NCI-H2081 (cell line): ENCODE measurements at places on chromosomes 1 and 21.

DNA sequence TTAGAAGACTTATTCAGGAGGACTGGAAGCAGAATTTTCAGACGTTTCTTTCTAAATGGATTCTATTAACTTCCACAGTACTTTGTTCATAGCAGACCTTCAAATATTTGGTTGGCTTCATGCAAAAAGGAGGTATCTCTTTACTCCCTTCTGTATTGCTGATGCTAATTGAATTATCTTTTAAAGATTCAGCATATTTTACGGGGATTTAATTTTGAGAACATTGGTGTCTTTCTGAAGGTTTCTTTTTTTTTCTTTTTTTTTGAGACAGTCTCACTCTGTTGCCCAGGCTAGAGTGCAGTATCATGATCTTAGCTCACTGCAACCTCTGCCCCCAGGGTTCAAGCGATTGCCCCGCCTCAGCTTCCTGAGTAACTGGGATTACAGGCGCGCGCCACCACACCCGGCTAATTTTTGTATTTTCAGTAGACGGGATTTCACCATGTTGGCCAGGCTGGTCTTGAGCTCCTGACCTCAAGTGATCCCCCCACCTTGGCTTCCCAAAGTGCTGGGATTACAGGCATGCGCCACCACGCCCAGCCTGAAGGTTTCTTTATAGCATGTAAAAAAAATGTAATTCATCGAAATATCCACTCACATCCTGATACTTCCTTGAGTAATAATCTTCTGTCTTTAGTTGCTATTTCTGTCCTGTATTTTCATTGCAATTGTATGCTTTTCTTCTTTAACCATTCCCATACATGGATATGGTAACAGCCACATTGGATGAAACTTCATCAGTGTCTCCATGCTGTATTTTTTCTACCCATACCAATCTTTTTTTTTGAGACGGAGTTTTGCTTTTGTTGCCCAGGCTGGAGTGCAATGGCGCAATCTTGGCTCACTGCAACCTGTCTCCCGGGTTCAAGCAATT is 14.5 kb downstream of the CNST start:
- DNase-seq = no peak

- no peak for DNase-seq
These were observed 207.5 kb downstream of the SETD4 start for GRCh38 chr21:35852820-35853219.

GRCh38 chr1:88544195-88544594 is 139.9 kb upstream of the PKN2 start:
- DNase-seq = no peak

DNA sequence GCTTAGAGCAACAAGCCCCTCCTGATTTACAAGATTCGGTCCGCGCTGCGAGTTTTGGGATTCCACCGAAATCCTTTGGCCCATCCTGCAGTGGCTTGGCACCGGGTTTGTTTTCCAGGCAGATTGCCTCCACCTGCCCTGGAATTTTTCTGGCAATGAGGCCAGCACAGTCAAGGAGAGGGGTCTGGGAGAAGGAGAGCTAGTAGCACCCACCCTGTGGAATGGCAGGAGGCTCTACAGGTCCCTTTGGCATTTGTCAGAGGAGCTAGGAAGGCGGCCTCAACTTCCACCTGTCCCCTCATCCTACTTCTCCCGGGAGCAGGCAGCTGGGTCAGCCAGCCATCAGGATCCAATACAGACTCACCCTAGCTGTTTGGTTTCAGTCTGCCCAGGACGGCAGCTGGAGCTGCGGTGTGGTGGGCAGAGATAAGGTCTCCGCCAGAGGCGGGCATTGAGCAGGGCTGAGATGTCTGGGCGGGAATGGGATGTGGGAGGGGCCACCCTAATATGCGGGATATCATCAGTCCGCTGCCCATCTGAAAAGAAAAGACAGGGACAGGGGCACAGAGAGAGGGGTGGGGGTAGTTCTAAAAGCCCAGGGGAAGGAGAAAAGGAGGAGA is 37.8 kb upstream of the PRELP start:
- no peak for DNase-seq

- DNase-seq = no peak
These were observed 1.8 kb downstream of the AGL start for GRCh38 chr1:99851850-99852454.

GRCh38 chr1:81832573-81832972 is 31.8 kb downstream of the ADGRL2 start:
- DNase-seq = no peak

- DNase-seq = no peak
These were observed 572.1 kb downstream of the DPYD start for GRCh38 chr1:97348599-97349265.

- DNase-seq = peak; percentile 17
These were observed 5.7 kb upstream of the KCNE1 start for GRCh38 chr21:34517491-34518245.

DNA sequence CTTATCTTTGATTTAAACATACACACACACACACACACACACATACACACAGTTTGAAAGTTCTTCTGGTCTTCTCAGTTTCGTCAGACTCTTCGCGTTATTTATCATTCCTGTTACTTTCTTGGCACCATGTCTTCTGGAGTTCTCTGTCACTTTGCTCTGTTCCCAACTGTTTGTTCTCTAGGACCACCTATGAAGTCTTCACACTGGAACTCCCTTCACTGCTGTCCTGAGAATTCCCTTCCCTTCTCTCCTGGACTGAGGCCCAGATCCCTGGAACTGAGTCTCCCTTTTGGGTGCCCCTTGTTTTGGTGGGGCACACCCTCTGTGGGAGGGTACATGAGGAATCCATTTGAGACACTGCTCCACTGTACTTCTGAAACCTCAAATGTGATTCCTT is 30.5 kb downstream of the ALG14 start:
- no peak for DNase-seq

DNA sequence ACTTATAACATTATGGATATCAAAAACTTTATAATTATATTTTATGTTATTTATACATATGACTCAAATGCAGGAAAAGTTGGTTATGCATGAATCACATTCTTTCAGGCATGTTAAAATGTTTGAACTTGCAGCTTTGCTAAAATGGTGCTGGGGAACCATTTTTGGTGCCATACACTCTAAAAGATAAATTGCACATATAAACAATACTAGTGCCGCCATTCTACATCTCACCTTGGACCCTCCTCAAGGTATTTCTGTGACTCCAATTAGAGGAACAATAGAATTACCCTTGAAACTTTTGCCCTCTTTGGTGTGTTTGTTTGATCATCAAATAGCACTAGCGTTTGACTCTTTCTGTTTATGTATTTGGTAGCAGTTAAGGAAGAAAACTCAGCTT is 997 bp downstream of the PRKACB start:
- no peak for DNase-seq

- DNase-seq = no peak
These were observed 58.2 kb downstream of the HSPG2 start for GRCh38 chr1:21878840-21879478.

DNA sequence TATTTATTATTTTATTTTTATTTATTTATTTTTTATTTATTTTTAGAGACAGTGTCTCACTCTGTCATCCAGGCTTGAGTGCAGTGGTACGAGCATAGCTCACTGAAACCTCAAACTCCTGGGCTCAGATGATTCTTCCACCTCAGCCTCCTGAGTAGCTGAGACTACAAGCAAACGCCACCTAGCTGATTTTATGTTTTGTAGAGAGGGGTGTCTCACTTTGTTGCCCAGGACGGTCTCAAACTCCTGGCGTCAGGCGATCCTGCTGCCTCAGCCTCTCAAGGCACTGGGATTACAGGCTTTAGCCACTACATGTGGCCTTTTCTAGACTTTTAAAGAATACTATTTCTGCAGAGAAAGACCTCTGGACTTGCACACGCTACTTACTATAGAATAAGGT is 61.3 kb upstream of the C1orf53 start:
- DNase-seq = no peak

DNA sequence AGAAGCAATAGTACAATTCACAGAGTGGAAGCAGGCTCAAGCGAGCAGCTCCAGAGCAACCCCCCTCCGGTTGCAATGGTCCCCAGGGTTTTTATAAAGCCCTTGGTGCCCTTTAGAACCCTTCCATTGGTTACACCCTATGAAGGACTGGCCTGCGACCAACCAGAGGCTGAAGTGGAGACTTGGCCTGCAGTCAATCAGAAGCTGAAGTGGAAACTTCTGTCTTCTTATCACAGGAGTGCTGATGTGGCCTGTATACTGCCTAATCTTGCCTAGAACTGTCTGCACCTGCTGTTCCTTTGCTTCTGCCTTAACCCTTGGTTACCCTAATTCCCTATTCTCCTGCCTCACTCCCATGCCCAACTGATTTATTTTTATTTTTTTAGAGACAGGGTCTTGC is 15.4 kb upstream of the FRRS1 start:
- no peak for DNase-seq

- peak; percentile 12 for DNase-seq
These were observed 74.4 kb downstream of the PTGS2 start for GRCh38 chr1:186605762-186606350.

DNA sequence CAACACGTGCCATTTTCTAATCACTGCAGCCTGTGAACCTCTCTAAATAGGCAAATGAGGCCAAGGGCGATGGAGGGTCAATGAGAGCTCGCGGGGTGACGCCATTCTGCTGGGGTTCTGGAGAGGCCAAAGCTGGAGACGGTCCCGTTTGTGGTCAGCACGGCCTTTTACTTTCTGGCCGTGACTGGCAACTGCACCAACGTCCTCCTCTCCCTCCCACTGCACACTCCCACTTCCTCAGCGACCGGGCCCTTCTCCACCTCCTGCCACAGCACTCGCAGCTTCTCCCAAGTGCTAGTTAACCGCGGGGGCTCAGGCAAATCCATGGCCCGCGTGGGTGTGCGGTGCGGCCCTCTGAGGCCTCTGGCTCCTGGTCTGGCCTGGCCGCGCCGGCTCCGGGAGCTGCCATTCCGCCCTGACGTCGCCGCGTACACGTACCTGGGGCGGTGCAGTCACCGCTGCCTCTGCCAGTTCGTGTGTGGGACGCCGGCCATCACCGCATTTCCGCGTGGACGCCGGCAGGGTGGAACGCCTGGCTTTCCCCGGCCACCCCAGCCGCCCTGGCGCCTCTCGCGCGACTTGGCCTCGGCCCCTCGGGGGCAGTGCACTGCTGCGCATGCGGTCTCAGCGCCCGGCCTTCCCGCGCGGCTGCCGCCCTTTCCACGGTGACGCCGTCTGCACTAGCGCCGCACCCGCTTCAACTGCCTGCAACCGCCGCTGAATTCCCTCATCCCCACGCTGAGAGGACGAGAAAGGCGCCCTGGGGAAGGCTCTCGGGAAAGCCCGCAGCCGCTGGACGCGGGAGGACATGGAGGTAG is 18.2 kb downstream of the OR2C3 start:
- DNase-seq = no peak

DNA sequence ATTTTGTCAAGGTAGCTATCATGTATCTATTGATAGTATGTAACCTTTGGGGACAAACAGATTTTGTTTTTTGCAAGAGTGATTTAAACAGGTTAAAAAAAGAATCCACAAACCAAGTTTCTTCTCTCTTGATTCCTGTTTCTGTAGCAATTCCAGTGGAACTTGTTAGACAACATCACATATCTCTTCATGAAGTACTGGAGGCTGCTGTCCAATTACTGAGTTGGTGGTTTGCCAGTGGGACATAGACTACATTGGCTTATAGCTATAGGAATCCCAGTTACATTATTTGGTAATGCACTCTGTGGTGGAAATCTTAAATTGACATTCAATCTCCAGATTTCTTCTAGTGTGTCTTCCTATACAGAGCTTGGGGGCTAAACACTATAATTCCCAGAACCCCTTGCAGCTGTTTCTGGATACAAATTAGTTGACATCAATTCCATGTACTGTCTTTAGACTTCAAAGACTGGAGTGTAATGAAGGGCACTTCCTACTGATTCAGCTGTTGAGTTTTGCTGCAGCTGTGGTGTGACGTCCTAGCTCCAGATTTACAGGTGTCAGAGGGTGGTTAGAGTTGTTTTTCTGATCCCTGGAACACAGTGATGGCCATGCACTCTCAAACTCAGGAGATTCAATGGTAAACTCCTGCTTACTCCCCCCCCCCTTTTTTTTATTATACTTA is 29.4 kb upstream of the GCLM start:
- no peak for DNase-seq

DNA sequence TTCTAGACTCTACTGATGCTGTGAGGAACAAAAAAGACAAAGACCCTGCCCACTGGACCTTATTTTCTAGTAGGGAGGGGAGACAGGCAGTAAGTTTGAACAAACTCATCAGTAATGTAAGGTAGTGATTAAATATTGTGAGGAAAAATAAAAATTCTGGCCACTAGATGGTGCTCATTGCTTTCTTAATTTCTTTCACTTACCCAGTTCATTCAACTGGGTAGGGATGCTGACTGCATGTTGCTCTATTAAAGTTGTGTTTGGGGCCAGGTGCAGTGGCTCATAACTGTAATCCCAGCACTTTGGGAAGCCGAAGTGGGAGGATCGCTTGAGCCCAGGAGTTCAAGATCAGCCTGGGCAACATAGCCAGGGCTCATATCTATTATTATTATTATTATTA is 6.3 kb upstream of the KYAT3 start:
- peak; percentile 61 for DNase-seq

GRCh38 chr21:21132390-21132789 is 134.2 kb downstream of the NCAM2 start:
- no peak for DNase-seq

GRCh38 chr1:7745783-7746182 is 25.3 kb upstream of the VAMP3 start:
- no peak for DNase-seq

DNA sequence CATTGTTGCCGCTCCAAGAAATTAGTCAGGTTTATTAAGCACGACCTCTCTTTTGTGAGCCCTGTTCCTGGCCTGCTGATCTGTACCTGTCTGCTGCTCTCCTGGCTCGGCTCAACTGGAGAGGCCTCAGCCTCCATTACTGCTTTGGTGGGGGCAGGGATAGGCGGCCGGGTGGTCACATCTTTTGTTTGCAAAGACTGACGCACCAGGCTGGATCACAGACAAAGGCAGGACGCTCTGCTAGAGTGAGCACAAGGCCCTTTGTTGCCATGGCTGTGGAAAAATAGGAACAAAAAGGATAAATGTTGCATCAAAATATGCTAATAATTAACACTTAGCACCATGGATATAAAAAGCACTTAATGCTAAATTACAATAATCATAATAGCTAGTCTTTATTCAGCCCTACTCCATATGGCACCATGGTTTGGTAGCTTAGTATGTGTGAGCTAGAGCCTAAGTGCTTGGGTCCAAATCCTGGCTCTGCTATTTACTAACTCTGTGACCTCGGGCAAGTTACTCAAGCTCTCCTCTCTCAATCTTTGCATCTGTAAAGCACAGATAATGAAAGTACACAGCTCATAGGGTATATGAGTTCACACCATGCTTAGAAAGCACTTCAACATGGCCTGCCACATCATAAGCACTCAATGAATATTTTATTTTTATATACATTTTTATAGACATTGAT is 28.9 kb upstream of the HPDL start:
- DNase-seq = no peak

- DNase-seq = no peak
These were observed 851.2 kb upstream of the ADAMTS5 start for GRCh38 chr21:27817902-27818623.

GRCh38 chr1:185244015-185244747 is 72.9 kb downstream of the IVNS1ABP start:
- no peak for DNase-seq

DNA sequence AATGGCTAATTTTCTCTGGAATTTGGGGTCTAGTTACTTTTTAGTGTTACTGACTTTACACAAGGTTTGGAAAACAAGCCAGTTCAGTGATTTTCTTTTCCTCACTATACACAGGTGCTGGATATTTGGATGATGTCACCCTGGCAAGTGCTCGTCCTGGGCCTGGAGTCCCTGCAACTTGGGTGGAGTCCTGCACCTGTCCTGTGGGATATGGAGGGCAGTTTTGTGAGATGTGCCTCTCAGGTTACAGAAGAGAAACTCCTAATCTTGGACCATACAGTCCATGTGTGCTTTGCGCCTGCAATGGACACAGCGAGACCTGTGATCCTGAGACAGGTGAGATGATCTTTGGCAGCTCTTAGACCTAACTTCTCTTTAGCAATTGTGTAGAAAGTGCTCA is 64.5 kb upstream of the LAMC2 start:
- DNase-seq = no peak
